Lung (tissue), 17 donors: ENCODE measurements at places on chromosomes 3 and 15.
A peak's percentile ranks its signal among the peaks of the same experiment; 100 is the strongest.

DNA sequence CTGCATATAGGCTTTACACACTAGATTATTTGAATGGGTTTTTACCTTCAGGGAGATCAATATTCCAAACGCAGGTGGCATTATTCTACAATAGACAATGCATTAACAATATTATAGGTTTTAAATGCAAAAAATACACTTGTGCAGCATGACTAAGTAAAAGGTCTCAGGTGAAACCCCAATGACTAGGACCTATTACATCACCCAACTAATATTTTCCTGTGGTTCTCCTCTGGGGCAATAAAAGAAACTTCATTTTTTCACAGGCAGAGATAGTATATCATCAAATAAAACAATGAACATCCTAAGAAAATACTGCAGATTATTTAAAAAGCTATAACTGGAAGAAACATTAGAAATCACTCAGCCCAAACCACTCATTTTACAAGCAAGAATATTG is 375.3 kb downstream of the ROBO1 start:
- DNase-seq = no peak

DNA sequence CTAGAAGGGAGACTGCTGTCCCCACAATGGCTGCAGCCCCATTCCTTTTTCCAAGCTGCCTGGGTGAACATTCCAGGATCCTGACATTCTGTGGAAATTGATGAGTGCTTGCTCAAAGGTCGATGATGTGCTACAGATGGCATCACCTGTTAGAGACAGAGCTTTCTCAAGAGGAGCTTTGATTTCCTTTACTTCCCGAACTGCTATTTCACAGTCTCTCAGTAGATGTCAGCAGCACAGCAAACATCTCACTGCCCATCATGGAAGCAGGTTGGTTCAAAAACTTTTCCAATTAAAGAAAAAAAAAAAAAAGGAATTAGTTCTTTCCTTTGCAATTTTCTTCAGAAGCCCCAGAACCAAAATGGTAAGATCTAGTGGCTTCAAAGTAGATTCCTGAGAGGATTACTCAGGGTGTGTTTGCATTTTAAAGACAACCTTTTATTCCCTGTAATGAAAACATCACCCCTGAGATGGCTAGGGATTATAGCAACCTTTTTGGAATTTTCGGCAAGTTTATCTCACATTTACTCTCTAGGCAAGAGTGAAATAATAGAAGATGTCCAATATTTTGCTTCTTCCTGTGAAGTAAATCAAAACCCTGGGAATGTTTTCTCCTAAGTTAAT is 44.8 kb downstream of the POLR2M start:
- peak; percentile 74 for DNase-seq

- DNase-seq = no peak
Observed at GRCh38 chr3:105414841-105415240, 48.1 kb downstream of the ALCAM start.

DNA sequence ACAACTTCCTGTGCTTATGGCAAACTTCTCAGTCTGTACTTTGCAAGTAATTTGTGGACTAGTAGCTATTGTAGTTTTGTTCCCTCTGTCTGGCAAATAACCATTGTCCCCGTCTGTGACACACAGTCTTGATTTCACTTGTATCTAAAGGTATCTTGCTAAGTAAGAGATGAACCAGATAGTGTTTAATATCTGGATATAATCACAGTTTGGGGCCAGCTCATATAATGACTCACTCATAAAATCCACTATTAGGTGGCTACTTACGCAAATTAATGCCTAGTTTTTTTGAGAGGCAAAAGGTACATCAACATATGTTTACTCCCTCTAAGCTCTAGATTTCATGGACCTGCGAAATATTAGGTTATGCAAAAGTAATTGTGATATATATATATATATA is 30.4 kb downstream of the VGLL3 start:
- DNase-seq = no peak

DNA sequence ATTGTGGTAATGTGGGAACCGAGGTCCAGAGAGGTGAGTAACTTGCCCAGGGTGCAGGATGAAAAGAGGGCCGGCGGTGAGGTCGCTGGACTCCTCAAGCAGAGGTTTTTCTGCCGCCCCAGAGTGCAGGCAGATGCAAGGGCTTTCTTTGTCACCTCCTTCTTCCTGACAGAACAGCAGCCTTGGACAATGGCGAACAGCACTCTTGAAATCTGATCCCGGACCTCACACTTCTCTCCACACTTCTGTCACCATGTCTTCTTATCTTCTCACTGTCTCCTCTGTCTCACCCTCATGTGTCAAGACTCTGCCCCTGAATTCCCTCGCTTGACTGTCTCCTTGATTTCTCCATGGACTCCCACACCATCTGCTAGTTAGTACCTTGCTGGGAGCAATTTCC is 15.4 kb upstream of the VPS8 start:
- DNase-seq = no peak

DNA sequence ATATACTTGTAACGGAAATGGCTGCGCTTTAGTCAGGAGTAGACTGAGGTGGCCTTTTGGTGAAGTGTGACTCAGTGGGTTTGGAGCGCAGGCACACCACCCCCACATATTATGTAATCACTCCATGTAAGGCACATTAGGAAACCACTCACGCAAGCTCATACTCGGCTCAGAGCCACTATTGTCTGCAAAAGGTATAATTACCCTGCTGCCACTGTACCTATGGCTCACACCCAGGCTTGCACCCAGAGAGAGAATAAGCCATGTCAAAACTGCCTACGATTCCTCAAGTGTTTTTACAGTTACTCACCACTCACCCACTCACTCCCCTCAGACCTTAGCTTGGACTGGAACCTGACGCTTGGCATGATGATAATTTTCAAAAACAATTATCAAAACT is 611.9 kb upstream of the CCDC54 start:
- DNase-seq = no peak

GRCh38 chr3:47296562-47297302 is 14.0 kb downstream of the KLHL18 start:
- no peak for DNase-seq

- no peak for DNase-seq
Observed at GRCh38 chr15:100005715-100006114, 272.5 kb upstream of the LYSMD4 start.

- no peak for DNase-seq
Observed at GRCh38 chr3:80445053-80445452, 677.3 kb upstream of the ROBO1 start.
